Psoas muscle (tissue), 8 donors: ENCODE measurements at places on chromosomes 2 and 18. TPM values are rescaled to one million over a fixed set of nuclear protein-coding genes. Genes with fewer than 3 reads are reported as not detected.
A peak's percentile ranks its signal among the peaks of the same experiment; 100 is the strongest.

GRCh38 chr2:53058526-53058925 is 709.1 kb upstream of the CHAC2 start:
- no peak for DNase-seq

DNA sequence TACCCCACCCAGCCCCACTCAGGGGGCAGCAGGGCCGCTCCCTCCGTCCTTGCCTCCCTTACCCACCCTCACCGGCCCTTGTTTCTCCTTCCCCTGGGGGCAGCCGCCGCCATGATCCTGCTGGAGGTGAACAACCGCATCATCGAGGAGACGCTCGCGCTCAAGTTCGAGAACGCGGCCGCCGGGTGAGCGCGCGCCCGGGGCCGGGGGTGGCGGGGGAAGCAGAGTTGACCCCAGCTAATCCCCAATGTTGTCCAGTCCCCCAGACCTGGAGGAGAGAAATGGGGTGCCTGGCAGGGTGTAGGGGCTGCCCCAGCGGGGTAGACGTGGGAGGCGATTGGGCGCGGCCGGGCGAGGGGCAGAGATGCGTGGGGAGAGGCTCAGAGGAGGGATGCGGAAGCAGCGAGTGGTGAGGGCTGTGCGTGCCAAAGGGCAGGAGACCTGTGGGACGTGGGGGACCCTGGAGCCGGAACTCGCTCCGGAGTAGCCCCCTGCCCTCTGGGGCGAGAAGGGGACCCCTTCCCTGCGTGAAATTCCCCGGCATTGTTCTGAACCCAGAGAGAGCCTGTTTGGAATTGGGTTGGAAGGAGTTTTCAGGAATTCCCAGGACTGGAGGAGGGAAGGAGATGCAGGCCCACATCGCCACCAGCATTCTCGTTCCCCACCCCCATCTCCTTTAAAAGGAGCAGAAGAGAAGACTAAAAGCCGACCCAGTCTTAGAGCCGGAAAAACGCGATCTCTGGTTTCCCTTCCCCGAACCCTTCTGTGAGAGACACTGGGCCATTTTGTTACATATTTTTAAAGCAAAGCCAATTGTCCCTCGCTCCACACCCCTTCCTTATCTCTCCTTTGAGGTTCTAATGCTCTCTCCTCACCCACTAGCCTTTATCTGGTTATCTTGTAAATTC is 625 bp downstream of the ARPC2 start:
- DNase-seq, result peak; percentile 79

Gene APOB
- total RNA-seq, result 0.34 TPM

Gene SERPINB10
- not detected for total RNA-seq

Gene SPATA3
- not detected for total RNA-seq
